ENCODE measurements at places on chromosomes 11 and 22.

DNA sequence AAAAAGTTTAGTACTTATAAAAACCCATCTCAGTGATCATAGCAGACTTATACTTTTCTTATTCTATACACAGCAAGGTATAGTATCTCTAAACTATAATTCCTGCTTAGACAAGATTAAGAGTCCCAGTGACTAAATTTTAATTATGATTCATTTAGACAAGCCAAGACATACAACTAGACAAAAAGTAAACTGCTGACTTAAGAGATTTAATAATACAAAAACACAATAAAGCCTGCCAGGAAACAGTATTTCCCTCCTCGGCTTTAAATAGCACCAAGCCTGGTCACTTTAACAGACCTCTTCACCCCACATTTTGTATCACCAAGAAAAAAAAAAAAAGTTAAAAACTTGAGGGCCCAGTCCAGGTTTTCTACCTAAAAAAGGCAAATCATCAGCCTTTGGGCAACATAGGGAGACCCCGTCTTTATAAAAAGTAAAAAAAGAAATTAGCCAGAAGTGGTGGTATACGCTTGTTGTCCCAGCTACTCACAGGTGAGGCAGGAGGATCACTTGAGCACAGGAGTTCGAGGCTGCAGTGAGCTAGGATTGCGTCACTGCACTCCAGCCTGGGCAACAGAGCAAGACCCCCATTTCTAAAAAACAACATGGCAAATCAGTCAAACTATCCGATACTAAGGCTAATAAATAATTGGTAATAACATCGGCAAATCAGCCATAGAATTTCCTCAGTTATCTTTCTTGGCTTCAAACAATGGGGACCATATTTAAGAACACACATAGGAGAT, 53.8 kb downstream of the SIK3 start:
- no peak for DNase-seq

GRCh38 chr11:69848201-69848600, 29.0 kb upstream of the FGF3 start:
- no peak for DNase-seq

DNA sequence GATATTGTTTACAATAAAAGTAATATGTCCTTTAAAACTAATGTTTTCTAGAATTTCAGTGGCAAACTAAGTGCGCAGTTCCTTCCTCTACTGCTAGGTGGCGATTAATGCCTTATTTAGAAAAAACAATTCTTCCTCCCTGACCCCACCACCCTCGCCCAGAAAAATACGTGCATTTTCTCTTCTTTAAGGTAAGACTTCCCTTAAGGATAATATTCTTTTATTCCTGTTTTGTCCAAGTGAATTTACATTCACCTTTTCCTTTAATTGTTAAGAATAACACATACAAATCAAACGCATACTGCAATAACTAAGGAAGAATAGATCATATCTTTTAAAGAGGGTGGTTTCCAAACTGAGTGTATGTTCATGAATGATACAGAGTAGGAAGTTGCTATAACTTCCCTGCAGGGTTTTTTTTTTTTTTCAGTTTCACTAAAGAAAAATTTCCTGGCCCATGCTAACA, 17.0 kb upstream of the PSMA1 start:
- no peak for DNase-seq

- no peak for DNase-seq
These were observed 184.9 kb downstream of the SNX19 start for GRCh38 chr11:130731401-130731800.

GRCh38 chr22:46240073-46240472, 10.0 kb downstream of the CDPF1 start:
- DNase-seq = no peak

GRCh38 chr11:34963351-34963750, 46.9 kb downstream of the PDHX start:
- no peak for DNase-seq

DNA sequence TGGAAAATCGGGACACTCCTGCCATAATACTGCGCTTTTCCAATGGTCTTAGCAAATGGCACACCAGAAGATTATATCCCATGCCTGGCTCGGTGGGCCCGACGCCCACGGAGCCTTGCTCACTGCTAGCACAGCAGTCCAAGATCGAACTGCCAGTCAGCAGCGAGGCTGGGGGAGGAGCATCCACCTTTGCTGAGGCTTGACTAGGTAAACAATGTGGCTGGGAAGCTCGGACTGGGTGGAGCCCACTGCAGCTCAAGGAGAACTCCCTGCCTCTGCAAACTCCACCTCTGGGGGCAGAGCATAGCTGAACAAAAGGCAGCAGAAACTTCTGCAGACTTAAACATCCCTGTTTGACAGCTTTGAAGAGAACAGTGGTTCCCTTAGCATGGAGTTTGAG, 15.6 kb downstream of the PTH start:
- no peak for DNase-seq

DNA sequence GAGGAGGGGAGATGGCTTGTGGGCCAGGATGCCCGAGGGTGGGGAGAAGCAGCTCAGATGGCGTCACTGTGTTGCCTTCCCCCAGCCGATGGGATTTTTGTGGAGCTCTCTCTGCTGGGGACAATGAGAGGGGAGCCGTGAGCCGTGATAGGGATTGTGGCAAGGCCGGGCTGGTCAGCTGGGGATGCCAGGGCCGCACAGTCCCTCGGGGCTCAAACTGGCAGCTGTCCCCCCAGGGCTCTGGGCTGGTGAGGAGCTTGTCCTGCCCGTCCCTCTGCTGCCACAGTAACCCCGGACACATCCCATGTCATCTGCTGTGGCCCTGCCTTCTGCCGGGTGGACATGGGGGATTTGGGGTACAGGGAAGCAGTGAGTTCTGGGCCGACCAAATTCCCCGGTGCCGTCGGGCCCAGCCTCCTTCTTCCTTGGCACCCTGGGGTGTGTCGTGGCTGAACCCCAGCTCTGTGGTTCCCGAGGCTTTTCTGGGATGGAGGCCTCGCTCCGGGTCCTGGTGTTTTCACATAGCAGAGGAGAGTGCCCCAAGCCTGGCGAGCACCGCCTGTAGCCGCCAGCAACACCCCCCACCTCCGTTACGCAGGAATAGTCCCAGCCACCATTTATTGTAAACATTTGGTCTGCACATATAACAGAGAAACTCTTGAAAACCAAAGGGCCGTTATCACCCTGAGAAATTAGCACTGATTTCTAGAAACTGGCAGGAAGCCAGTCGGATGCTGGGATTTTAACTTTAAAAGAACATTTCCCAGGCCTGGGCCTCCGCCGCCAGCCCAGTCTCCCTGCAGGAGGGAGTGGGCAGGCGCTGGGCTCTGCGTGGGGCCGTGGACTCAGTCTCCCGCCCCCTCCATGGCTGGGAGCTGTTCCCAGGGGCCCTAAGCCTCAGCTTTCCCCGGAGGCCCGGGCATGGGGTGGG, 9.9 kb downstream of the BRSK2 start:
- DNase-seq = no peak

- DNase-seq = no peak
These were observed 15.0 kb downstream of the NAP1L4 start for GRCh38 chr11:2977113-2977512.

- DNase-seq = peak; percentile 93
These were observed 84.4 kb upstream of the SEPTIN5 start for GRCh38 chr22:19629720-19630419.

DNA sequence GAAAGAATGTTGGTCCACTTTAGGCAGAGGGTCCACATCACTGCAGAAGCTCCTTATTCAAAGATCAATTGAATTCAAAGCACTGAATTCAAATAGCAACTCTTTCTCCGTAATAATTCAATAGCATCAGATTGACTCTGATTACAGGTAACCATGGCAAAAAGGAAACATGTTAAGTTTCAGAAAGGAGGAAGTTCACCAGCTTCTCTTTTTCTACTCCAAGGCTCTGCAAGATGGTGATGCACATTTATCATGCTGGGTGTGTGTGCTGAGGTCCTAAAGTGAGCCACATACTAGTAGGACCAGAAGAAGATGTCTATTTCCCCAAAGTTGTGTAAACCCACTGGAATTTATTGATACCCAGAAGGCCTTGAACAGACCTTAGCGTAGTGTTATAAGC, 18.0 kb upstream of the DRD2 start:
- no peak for DNase-seq

- DNase-seq = no peak
These were observed 7.3 kb upstream of the EHF start for GRCh38 chr11:34613552-34614056.

GRCh38 chr11:62954478-62954877, 30.3 kb downstream of the SLC22A6 start:
- peak; percentile 26 for DNase-seq

DNA sequence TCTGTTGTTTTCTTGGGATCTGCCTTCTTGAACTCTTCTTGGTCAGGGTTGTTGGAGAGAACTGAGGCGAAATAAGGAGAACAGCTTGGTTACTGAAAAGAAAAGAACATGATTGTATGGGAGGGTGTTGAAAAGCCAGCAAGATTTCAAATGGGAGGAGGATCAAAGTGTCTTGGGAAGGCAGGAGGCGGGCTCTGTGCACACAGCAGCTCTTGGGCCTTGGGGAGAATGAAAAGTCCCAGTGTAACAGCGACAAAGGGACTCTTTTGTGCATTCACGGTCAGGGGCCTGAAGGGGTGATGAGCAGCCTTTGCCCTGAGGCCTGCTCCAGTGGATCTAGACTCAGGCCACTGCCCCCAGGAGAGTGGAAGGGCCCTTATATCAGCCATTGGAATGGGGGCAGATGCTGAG, 135.4 kb downstream of the ADAMTS15 start:
- DNase-seq = no peak

- no peak for DNase-seq
These were observed 24.5 kb upstream of the CCDC134 start for GRCh38 chr22:41775976-41776375.

DNA sequence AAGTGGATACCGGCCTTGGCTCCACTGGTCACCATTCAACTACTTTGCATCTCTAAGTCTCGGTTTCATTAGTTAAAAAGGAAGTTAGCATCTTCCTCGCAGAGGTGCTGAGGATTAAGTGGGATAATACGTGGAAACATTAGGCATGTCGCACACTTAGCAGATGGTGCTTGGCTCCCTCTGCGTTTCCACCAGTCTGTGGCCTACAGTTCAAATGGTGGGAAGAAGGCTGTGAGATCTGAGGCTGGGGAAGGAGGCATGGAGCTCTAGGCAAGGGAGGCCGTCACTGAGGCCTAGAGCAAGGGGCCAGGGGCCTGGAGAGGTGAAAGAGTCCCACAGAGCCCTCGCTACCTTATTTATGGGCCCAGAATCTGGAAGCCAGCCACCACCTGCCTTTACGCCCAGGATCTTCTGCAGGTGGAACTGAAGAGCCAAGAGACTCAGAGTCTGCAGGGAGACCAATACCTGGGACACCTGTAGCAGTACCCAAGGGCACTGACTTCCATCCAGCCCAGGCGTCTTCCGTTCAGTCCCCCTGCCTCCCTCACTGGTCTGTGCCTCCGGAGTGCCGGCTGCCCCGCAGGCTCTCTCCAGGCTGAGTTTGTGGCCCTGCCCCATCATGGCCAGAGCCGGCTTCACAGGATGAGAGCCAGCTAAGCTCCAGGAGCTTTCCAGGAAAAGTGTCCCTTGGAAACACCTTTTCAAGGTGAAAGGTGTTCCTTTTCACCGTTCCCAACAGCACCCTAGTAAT, 66.1 kb upstream of the A4GALT start:
- no peak for DNase-seq

- DNase-seq = no peak
These were observed 716.4 kb downstream of the KCNA4 start for GRCh38 chr11:29300420-29300819.

DNA sequence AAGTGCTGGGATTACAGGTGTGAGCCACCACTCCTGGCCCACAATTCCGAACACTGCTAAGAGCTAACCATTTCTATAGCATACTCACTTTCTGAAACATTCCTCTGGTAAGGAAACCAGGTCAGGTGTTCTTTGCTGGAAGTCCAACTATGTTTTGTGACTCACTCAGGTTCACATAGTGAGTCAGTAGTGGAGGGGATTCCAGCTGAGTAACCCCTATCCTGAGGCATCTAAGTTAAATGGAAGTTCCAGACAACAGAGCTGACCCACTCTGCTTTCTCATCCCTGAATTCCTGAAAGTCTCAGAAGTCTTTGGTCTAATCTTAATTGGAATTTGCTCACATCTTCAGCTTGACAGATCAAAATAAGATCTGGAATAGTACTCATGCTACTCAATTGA, 3.0 kb upstream of the CHRNA10 start:
- DNase-seq = no peak

- no peak for DNase-seq
These were observed 37.8 kb downstream of the SCGB1A1 start for GRCh38 chr11:62456630-62457029.

DNA sequence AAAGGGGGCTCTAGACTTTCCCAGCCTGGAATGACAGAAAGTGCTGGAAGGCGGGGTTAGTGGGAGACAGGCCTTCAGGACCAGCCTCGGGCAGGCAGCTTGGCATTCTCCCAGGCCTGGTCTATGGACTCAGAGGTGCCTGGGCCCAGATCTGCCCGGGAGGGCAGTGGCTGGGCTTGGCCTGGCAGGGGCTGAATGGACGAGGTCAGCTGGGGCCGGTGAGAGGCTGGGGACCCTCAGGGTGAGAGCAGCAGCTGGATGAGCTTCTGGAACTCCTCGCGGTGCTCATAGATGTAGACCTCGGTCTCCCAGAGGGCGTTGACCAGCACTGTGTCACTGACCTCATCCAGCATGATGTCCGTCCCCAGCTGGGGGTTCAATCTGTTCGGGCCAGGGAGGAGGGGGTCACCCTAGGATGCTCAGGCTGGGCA, 1.5 kb upstream of the BAIAP2L2 start:
- no peak for DNase-seq

DNA sequence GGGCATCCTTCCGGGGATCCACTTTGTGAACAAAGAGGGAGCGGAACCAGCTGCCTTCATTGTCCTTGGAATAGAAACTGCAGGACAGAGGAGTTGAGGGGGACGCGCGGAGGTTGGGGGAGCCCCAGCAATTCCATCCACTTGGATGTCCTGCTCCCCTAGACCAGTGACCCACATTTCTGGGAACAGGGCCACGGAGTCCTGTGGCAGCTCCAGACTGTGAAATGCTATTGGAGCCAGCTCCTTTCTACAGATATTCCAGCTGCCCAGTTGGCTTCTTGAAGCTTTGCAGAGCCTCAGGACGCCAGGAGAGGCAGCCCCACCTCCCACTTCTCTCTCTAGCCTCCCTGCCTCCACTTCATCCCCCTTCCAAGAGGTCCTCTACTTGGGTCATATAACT, 10.5 kb downstream of the NIPSNAP1 start:
- no peak for DNase-seq

DNA sequence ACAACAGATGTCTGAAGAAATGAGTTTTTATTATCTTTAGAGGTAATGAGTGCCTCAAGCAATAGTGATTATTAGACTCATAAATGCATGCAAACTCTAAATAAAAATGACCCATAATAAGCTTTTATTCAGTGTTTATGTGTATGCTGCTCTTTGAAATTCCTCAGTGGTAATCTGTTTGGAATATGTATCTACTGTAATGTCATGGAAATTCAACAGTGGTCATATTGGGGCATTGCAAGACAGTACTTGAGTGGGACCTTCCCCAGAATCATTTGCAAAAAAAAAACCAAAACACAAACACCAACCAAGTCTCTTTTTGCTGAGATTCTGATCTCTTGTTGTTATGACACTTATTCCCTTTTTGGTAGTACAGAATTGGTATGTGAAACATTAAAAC, 35.0 kb downstream of the DNAJC24 start:
- no peak for DNase-seq

- no peak for DNase-seq
These were observed 8.6 kb upstream of the PIK3IP1 start for GRCh38 chr22:31300896-31301295.

GRCh38 chr11:129723146-129723760, 92.4 kb upstream of the TMEM45B start:
- no peak for DNase-seq

GRCh38 chr11:28108958-28109357, 770 bp downstream of the METTL15 start:
- no peak for DNase-seq

Data from activated CD8-positive, alpha-beta memory T cell treated with anti-CD3 and anti-CD28 coated beads, Interleukin-2, amount 50 U/mL, for 48 hours (primary cell).